ENCODE measurements at places on chromosomes 6 and 20.

DNA sequence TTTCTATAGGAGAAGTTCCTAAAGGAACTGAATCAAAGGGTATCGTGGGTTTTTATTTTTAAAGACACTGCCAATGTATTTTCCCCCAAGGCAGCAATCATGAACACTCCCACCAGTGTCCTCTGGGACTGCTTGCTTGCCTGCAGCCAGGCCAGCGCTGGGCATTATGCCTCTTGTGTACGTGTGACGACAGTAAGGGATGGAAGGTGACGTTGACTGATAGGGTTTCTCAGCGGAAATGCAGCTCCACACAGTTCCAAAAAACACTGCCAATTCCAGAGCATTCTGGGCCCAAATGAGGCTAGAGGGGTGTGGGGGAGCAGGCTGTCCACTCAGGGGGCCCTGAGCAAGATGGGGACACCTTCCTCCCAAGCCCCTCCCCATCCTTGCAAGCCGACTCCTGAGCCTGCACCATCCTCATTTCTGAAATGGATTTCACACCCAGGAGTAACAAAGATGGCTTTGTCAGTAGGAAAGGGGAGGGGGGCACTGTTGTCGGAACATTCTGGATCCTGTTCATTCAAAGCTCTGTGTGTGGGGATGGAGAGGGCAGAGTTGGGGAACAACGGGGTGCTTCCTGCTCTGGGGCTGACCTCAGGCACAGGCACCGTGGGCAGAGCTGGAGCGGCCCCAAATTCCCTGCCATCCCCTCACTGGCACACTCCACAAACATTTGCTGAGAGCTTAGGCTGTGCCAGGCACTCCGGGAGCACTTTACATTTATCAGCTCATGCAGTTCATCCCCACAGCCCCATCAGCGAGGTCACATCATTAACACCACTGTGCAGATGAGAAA is 20.0 kb downstream of the PREX1 start:
- no peak for DNase-seq

DNA sequence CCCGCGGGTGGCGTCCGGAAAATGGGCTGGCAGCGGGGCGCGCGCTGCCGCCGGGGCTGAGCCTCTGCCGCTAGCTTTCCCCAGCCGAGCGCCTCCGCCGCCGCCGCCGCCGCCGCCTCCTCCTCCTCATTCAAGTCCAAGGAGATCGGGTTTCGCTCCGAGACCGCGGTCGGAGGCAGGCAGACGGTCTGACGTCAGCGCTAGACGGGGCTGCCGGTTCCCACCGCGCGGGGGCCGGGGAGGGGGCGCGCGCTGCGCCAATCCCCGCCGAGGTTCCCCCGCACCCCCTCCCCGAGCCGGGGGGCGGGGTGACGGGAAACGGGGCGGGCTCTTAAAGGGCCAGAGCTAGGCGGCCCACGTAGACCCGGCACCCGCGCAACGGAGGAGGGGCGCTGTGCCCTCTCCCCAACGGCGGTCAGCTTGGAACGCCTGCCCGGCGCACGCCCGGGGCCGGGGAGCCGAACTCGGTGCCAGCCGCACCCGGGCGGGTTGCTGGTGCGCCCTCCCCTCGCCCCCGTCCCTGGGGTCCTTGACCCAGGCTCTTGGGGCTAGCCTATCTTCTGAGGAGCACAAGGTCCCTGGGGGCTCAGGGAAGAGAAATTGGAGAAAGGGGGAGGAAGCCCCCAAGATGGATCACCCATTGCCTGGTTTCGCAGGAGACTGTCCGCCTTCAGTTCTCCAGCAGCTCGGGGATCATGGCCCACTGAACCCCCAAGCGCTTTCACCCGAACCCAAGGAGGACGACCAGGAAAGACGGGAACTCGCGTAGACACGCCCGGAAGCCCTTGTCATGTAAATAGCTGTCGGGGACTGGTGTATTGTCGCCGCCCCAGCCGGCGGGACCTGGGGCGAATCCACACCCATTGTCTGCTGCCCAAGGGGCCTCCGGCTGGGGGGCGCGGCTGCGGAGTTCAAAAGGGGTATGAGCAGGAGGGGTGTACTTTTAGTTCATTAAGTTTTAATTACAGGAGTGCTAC is at the start of gene PMEPA1:
Gene PMEPA1, minus strand, starts transcription at position 193 of the 977 bp plus-strand sequence. CDS start 433 bp downstream, outside the sequence.
- peak; percentile 95 for DNase-seq

DNA sequence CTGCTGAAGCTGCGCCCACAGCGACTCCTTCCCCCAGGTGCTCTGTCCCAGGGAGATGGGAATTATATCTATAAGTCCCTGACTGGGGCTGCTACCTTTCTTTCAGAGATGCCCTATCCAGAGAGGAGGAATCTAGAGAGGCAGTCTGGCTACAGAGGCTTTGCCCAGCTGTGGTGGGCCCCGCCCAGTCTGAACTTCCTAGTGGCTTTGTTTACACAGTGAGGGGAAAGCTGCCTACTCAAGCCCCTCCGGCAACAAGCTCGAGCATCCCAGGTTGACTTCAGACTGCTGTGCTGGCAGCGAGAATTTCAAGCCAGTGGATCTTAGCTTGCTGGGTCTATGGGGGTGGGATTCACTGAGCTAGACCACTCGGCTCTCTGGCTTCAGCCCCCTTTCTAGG is 152.5 kb upstream of the MAP3K7 start:
- no peak for DNase-seq

DNA sequence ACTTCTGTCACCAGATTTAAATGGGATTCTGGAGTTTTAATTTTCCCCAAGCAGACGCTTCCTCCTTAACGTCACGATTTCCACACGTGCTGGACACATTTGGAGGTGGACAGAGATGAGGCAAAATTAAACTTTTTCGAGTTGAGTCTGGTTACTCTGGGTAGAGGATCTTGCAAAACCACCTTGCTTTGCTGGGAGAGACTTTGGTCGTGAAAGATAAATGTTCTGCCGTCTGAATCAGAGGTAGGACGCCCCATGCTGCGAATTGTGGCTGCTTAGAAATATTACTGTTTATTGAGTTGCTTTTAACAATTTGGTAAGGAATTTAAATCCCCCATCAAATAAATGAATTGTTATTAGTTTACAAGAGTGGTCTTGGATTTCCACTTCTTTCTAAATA is 46.8 kb downstream of the CTCFL start:
- no peak for DNase-seq

All from stimulated activated CD8-positive, alpha-beta memory T cell treated with anti-CD3 and anti-CD28 coated beads, Interleukin-15, amount 100 ng/mL, for 4 hours (primary cell).